T-helper 1 cell (primary cell): ENCODE measurements at places on chromosomes 16 and 17.
A peak's percentile ranks its signal among the peaks of the same experiment; 100 is the strongest.

DNA sequence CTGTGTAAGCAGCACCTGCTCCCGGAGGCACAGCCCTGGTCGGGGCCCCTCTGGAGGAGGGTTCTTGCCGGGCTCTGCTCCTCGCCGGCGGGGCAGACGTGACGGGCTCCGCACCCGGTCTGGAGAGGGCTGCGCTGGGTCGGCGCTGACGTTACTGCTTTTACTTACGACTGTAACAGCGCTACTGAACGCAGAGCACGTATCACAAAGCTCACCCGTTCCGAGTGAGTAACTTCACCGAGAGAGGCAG, 1.3 kb upstream of the RAB40C start:
- peak; percentile 60 for DNase-seq

GRCh38 chr17:9071016-9071415, 49.7 kb downstream of the NTN1 start:
- DNase-seq = no peak

DNA sequence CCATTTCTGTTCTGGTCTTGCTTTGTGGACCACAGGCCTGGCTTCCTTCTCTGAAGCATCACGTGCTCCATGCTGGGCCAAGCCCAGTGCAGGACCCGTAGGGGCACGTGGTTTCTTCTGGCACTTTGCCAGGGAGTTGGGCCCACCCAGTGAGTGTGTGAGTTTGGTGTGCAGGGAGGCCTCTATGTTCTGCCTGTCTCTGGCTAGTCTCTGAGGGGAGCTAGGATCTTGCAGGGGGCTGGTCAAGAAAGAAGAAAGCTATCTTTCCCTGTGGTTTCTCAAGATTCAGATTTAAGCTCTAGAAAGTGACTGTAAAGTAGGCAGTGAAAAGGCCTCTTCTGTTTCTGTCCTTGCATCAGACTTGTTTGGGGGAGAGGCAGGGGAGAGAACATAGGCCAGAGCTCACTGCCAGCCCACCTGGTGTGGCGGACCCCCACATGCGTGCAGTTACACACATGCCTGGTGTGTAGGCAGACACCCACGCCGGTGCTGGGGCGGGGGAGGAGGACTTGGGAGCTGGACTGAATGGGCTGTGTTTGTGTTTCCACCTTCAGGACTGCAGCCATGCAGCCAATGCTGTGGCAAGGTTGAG, 11.8 kb downstream of the LASP1 start:
- no peak for DNase-seq

- DNase-seq = no peak
Measured at GRCh38 chr16:49598383-49599170, 225.0 kb downstream of the C16orf78 start.

GRCh38 chr16:31355431-31356100, 590 bp downstream of the ITGAX start:
- no peak for DNase-seq

DNA sequence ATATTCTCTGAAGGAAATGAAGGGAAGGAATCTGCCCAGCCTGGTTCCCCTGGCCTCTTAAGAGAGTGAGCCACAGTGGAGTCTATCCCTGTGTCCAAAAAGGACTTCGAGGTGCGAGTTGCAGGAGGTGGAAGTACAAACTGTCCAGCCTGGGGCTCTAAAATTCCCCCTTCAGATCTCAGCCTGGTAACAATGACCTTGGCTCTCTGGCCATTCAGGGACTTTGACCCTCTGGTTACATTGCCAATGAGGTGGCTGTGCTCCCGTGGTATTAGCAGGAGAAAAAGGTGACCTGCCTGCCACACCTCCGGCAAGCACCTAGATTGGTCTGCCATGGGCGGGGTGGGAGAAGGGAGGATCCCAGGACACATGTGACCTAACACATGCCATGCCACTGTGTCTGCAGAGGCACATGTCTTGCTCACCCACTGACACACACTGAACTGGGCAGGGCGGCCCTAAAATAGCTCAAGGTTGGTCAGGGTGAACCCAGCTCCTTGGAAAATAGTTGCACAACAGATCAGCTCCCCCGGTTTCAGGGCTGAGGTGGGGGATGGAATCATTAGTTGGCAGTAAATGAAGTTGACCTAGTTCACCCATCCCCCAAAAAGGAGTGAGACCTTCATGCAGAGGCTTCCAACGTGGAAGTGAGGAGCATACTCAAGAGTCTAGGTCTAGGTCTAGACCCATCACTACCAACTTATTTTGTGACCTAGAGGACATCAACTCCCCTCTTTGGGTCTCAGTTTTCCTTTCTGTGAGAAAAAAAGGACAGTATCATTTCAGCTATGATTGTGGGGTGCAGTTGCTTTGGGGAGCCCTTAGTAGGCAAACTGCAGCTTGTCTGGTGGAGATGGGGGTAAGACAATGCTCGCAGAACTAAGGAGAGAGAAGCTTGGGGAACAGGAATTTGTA, 2.2 kb downstream of the NR1D1 start:
- DNase-seq = no peak

GRCh38 chr16:86232496-86232895, 277.8 kb upstream of the FOXF1 start:
- DNase-seq = no peak

DNA sequence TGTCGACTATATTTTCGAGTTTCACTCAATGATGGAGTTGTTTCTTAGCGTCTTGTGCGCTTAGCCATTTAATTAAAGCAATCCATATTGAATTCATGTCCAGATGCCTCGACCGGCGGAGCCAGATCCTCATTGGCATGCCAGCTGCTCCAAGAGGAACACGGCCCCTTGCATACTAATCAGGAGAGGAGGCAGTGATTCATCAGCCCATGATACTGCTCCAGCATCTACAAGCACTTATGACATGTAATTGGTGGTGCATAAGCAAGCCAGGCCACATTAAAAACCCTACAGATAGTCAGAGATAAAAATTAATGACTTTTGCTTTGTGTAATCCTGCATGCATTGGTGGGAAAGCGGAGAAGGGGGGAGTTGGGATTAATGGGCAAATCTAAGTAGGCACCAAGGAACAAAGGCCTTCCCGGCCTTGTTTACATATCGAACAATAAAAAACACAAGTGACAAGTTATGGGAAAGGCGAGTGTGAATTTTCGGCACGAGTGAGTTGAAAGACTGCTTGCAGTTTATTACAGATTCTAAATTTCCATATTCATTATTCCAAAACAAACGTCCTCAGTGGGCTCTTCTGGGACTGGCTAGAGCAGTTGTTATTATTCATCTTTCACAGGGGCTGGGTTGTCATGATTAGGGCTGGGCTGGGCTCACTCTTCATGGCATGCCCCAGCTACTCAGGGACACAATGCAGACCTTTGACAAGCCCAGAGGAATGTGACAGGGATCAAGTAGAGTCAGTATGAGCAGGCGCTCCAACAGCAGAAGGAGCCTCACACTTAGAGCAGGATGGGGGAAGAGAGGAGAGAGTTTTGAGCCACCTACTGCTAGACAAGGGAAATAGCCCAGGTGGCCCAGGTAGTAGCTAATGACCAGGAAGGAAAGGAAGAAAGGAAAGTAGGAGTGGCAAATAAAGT, 281.7 kb upstream of the ZFHX3 start:
- DNase-seq = no peak

- DNase-seq = no peak
Measured at GRCh38 chr17:70829876-70830275, 660.5 kb downstream of the KCNJ2 start.

GRCh38 chr17:57541472-57542394, 203.4 kb downstream of the CCDC182 start:
- no peak for DNase-seq

DNA sequence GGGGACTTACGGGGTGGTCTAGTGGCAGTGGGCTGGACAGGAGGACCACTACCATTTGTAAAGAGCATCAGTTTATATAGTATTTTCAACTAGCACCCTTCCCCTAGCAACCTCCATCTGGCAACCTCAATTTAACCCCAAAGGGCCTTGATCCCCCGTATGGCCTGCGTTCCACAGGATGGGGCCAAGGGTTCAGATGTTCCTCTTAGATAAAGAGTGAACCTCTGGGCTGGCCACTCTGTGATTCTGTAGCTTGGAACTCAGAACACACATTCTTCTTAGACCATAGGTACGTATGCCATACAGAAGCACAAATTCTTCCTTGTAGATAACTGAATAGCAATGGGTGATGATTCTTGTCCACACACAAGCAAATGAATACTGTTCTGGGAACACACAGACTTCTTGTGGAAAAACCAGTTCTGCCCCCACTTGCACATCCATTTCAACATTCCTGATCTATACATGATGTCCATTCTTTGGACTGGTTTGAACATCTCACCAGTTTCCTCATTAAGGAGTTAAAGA, 1.9 kb upstream of the GGA2 start:
- no peak for DNase-seq

- no peak for DNase-seq
Measured at GRCh38 chr17:50482110-50482509, 3.5 kb downstream of the RSAD1 start.

DNA sequence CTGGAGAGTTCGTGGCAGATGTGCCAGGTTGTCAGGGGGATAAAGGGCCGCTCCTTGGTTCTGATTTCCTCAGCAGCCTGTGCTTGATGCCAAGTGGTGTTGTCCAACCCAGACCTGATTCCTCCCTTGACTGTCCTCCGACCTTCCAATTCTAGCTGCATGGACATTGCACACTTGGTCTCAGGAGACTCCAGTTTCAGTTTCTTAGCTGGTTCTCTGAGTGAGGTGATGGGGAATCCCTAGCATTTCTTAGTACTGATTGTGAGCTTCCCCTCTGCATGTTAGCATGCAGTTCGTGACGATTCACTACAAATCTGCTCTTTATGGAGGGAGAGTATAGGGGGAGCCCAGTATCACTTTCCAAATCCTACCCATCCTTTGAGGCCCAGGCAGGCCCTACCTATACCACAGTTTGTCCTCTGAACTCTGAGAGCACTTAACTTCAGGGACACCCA, 12.4 kb upstream of the CCR7 start:
- DNase-seq = peak; percentile 63

- DNase-seq = peak; percentile 87
Measured at GRCh38 chr16:3578610-3579551, 1.7 kb upstream of the NLRC3 start.

- no peak for DNase-seq
Measured at GRCh38 chr17:11644265-11645212, 46.3 kb downstream of the DNAH9 start.

DNA sequence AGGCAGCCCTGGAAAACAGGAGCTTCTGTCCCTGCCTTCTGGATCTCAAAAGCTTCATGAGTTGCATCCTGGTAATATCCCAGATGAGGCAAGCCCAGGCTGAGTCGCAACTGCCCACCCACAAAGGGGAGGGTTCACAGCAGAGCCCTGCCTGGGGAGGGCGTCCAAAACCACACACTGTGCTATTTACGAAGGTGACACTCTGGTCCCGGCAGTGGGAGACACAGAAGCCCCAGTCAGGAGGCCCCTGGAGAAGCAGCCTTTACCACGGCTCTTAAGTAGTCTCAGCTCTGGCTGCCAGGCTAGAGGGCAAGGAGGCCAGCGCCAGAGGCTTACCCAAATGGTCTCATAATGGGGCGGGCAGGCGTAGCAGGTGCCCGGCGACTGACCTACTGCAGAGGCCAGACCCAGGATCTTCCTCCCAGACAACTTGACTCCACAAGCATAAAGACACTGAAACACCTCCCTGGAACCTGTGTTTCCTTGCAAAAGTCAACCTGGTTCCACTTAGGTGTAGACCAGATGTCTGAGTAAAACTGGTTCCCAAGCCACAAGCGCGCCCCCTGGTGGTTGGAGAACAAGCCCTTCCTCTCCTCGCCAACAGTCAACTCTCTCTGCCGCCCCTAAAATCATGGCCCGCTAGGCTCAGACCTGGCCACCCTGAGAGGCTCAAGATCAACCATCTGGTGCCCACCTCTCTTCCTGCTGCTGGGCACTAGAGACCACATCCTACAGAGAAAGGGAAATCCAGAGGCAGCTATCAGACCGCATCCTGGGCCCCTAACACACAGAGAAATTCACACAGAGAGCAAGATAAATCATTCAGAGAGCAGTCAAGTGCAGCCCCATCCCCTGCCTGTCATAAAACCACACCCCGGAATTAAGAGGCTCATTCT, 5.2 kb downstream of the AXIN2 start:
- peak; percentile 78 for DNase-seq

- no peak for DNase-seq
Measured at GRCh38 chr16:87243478-87243877, 73.7 kb downstream of the C16orf95 start.

GRCh38 chr16:85126394-85126704, 14.1 kb upstream of the CIBAR2 start:
- DNase-seq = no peak

DNA sequence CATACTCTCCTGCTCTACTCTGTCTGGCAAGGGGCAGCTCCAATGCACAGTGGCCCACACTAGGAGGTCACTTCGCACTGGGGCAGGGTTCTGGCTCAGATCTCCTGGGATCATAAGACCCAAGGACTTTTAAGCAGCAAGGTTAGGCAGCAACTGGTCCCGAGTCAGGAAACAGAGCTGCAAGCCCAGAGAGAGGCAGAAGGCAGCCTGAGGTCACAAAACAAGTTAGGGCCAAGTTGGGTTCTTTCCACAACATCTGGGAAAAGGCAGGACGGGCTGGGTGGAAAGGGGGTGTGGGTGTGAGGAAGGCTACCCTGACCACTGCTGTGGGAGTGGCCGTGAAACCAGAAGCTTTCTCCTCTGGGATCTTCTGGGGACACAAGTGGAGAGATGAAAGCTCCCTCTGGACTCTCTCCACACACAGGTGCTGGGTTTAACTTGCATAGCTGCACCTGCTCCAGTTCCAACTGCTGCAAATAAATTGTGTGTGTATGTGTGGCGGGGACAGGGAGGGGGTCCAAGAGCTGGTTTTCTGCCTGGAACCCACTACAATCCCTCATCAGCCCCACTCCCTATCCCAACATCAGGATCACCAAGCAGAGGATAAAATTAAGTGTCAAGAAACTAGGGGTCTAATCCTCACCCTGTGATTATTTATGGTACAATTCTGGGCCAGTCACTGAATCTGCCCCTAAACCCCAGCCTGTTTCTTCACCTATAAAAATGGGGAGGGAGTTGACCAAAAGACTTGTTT, 8.0 kb upstream of the TSPOAP1 start:
- DNase-seq = no peak

- DNase-seq = no peak
Measured at GRCh38 chr17:59812139-59812538, 80.6 kb downstream of the TUBD1 start.

- DNase-seq = no peak
Measured at GRCh38 chr16:22335668-22336246, 38.5 kb downstream of the POLR3E start.

GRCh38 chr17:80005360-80006338, 30.0 kb downstream of the TBC1D16 start:
- peak; percentile 51 for DNase-seq

DNA sequence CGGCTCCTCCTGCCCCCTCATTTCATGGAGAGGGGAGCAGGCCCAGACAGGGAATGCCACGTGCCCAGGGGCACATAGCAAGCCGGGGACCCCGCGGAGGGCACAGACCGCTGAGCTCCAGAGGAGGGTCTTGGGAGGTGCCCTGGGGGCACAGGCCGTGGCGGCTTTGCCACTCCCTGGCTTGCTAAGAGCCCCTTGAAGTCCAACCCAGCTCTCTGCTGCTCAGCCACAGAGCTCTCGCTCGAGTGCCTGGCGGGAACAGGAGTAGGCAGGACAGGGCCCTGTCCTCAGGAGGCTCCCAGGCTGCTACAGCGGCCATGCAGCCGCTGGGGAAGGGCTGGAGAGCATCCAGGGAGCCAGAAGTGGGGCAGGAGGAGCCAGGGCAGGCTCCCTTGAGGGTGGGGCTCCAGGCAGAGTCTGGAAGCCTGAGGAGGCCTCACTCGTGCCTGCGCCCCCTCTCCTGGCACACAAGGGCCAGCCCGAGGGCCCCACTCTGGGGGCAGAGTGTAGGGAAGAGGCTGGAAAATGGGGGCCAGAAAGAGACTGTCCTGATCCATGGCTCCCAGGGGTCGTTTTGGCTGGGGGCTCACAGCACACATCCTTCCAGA, 4.4 kb upstream of the RAB26 start:
- DNase-seq = no peak

- DNase-seq = no peak
Measured at GRCh38 chr17:50304781-50305404, 30.6 kb downstream of the TMEM92 start.
